ENCODE measurements at places on chromosomes 3 and 15.

DNA sequence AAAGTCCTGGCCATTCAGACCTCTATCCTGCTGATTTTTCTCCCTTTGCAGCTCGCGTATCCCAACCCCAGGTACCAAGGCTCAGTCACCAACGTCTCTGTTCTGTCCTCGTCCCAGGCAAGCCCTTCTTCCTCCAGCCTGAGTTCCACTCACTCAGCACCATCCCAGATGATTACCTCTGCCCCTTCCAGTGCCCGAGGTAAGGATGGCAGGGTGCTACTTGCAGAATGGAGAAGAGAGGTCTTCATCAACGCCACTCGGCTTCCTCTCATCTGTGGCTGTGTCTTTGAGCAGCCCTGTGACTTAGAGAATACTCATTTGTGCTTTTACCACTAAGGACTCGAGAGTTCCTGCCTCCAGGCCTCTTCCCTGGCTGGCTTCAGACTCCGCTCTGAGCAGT lies 22.6 kb upstream of the MANF start:
- no peak for DNase-seq

DNA sequence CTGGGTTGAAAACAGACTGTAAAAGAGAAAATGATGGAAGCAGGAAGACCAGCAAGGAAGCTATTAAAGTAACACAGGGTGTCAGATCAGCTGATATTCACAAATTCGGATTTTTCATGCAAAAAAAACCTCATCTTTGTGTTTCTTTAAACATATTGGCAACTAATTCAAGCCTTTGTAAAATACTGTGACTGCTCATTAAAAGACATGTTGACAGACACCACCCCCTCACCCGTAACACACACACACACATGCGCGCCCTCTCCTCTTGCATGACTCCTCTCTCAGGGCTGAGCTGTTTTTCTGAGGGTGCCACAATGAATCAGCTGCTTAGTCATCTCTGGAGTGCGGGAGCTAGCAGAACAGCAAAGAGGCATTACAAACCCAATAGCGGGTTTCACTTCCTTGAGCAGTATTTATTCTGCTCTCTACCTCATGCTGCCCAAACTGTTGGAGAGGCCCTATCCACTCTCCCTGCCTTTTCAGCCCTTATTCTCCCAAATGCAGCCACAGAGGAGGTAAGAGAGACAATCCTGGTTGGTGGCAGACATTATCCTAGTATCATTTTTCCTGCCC lies 35.8 kb upstream of the CCDC80 start:
- peak; percentile 92 for DNase-seq

DNA sequence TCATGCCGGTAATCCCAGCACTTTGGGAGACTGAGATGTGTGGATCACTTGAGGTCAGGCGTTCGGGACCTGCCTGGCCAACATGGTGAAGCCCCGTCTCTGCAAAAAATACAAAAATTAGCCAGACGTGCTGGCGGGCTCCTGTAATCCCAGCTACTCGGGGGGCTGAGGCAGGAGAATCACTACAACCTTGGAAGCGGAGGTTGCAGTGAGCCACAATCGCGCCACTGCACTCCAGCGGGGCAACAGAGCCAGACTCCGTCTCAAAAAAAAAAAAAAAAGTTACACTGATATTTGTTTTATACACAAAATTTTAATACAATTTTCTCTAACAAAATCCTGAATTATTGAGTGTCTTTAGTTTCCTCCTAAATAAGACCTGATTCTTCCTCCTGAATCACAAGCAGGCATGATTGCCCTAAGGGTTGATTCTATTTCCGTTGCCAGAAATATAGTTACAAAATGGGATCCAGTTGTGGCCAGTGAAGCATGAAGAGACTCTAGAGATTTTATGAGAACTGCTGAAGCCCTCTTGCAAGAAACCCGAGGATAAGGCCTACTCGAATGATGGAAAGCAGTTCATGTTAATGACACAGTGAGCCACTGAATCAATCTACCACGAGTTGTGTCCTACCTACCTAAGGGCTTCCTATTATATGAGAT lies 9.6 kb upstream of the SMARCC1 start:
- no peak for DNase-seq

DNA sequence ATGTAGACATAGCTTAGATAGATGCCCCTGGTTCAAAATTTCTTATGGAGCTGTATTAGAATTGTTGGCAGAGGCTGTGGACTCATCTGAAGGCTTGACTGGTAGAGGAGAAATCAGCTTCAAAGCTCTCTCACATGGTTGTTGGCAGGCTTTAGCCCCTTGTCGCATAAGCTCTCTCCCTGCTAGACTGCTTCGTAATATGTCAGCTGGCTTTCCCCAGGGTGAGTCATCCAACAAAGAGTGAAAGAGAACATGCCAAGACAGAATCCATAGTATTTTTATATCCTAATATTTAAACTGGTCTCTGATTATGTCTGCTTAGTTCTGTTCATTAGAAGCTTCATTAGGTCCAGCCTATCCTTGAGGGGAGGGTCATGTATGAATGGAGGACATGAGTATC lies 427.4 kb upstream of the NAALADL2 start:
- no peak for DNase-seq

- no peak for DNase-seq
Measured at GRCh38 chr15:42876224-42876623, 44.4 kb downstream of the TTBK2 start.

GRCh38 chr15:88663141-88663621 lies 24.4 kb downstream of the ISG20 start:
- no peak for DNase-seq

DNA sequence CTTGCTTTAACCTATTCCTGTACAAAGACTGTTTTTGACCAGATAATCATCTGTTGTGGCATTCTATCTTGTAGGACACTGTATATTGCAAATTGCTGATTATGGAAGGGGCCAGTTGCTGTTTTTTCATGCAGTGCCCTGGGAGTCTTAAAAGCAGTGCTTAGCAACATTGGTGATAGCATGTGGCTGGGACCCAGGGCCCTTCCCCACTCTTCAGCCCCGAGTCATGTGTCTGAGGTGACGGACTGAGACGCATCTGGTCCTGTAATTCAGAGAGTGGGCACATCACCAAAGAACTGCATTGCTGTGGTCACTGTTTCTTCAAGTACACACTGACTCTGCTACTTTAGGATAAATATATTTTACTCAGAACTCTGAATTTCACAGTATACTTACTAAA lies 63.4 kb downstream of the SNRK start:
- no peak for DNase-seq

GRCh38 chr15:75930866-75931265 lies 27.2 kb downstream of the FBXO22 start:
- no peak for DNase-seq

DNA sequence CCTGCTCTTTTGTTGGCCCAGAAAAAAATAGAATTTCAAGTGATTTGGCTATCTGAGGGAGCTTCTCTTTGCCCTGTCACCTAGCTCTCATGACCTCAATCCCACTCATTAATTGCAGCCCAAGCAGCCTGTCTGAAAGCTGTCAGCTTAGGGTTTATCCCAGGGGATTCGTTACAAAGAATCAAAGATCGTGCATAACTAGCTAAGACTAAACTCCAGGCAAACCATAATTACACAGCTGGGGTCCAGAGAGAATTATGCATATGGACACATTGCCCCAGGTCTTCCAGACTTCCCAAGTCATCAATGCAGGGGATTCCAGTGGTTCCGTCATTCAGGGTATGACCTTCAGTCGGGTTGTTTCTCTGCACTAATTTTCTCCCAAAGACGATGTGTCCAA lies 91.6 kb upstream of the CBLB start:
- no peak for DNase-seq

All from stimulated activated CD4-positive, alpha-beta T cell treated with anti-CD3 and anti-CD28 coated beads, Interleukin-4, amount 100 ng/mL, for 24 hours (primary cell).